HAP-1 (cell line): ENCODE measurements at places on chromosomes 7 and 10.

- no peak for DNase-seq
Observed at GRCh38 chr10:71725249-71725648, 5.7 kb upstream of the C10orf105 start.

DNA sequence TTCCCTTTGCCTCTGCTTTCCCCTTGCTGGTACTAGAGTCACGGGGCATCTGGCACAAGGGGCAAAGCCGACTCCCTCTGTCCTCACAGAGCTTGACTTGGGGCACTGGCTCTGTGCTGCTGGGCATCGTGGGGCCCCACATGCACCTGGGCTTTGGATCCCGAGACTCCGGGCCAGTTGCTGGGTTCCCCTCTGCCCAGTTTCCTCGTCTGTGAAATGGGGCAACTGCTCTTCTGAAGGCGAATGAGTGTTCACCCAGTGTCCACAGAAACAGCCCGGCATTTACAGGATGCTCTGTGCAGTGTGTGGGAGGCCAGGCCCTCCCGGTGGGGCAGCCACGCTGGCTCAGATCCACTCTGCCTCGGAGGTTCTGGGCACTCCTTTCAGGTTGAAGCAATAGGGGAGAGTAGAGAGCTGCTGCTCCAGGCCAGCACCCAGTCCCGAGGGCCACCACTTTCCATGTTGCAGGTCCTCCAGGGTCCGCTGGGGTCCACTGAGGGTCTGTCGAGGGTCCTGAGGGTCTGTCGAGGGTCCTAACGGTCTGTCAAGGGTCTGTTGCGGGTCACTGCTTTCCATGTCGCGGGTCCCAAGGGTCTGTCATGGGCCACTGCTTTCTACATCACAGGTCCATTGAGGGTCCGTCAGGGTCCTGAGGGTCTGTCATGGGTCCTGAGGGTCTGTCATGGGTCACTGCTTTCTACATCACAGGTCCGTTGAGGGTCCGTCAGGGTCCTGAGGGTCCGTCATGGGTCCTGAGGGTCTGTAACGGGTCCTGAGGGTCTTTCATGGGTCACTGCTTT lies 103.6 kb downstream of the VIPR2 start:
- peak; percentile 2 for DNase-seq

DNA sequence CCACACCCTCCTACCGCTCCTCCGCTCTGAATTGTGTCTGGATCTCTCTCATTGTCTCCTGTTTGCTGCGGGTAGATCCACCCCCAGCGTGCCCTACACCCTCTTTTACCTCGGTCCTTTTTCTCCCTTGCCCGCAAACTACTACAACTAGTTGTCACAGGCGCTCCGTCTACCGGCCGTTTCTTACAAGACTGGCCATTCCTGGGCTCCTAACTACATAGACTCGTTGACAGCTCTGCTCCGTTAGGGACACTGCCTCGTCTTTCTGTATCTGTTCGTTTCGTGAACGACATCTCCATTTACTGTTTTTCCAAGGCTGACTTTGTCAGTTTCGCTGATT lies 786 bp downstream of the TAF3 start:
- peak; percentile 34 for DNase-seq

- no peak for DNase-seq
Observed at GRCh38 chr10:129863201-129863663, 100.8 kb downstream of the EBF3 start.

GRCh38 chr7:7294911-7295310 lies 112.6 kb downstream of the C1GALT1 start:
- no peak for DNase-seq

- DNase-seq, result no peak
Observed at GRCh38 chr10:93788413-93789208, 30.9 kb downstream of the LGI1 start.

GRCh38 chr10:14024329-14025202 lies 306.2 kb downstream of the FRMD4A start:
- DNase-seq, result no peak

- DNase-seq, result no peak
Observed at GRCh38 chr10:80580638-80581468, 43.2 kb downstream of the SH2D4B start.

DNA sequence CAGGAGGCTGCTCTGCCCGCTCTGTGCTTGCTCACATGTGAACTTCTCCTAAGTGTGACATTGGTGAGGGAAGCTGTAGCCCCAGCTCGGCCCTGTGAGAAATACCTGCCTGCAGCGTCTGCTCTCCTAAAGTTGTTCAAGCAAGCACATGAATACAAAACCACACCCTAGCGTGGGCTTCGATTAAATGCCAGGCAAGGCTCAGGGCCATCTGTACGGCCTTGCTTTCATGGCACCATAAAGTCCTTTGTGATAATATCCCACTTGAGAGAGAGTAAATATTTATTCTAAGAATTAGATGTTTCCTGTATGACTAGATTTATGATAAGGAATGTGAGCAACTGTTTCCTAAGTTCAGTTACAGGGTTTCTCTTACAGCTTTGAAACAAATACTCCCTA lies 262.8 kb upstream of the KLF14 start:
- DNase-seq, result no peak

DNA sequence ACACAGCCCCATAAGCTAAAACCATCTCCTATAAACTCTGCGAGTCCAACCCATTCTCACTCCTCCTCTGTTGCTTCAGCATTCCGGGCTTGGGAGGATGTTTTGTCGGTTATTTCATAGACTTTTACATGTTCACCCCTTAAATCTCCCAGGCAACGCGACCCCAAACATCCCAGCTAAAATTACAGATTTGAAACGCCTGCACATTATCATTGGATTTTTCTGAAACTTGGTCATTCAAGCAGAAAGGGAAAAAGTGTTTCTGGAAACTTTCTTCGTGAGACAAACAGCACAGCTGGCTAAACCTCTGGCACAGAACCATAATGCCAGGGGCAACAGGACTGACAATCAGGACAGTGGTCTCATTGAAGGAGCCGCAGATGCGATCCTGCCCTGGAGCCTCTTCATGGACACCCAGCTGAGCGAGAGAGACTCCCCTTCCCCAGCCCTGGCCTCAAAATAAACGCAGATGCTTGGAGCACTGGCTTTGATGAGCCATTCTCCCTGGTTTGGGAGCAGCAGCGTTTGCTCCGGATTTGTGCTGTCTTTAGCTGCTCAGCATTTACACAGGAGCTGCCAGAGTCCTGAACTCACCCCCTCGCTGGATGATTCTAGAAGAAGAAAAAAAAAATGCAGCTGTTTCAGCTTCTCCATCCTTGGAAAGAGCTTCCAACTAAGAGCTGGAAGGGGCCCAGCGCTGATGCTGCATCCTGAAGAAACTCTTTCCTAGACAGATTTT lies 30.1 kb downstream of the AFAP1L2 start:
- DNase-seq, result no peak

GRCh38 chr7:4808026-4808425 lies 32.6 kb downstream of the AP5Z1 start:
- DNase-seq, result no peak

DNA sequence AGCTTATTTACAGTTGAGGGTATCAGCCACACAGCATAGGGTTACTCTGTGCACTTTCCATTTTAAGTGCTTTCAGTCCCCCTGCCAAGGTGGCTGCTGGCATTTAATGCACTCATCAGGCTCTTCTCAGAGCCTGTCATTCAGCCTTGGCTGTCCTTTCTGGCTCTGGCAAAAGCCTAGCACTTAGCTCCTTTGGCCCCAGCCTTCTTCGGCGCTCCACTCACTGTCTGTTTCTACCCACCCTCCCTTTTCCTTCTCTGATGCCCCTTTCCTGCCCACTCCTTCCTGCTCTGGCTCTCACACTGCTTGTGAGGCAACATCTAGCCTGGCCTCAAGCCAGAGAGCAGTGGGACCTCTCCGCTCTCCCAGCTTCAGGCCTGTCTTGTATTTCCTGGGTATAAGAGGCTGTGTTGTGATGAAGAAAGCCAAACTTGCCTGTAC lies 60.2 kb downstream of the WIPF3 start:
- DNase-seq, result no peak

GRCh38 chr10:129954492-129955315 lies 9.4 kb downstream of the EBF3 start:
- DNase-seq, result no peak

- no peak for DNase-seq
Observed at GRCh38 chr7:83672157-83672556, 23.2 kb upstream of the SEMA3E start.

- no peak for DNase-seq
Observed at GRCh38 chr10:63684257-63684936, 163.2 kb downstream of the REEP3 start.
